Hematopoietic multipotent progenitor cell treated with erythropoietin and hydrocortisone succinate and interleukin-3 and kit ligand, for 6 days (in vitro differentiated cells): ENCODE measurements at places on chromosomes 11 and 22.

GRCh38 chr11:112874980-112875379 lies 86.2 kb upstream of the NCAM1 start:
- DNase-seq: no peak

DNA sequence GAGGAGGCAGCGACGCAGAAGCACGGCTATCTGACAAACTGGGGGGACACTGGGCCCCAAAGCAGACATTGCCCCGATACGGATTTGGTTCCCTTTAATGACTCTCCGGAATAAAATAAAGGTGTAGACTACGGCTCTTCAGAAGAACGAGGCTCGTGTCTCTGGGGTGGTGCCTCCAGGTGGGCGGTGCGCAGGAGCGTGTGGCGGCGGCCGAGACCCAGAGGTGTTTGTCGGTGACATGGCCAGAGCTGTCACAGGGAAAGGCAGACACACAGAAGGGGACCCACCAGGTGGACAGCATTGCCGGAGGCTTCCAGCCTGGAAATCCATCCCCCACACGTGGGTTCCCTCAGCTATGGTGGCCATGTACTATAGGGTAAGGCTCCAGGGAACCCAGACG lies 366.0 kb downstream of the BRD1 start:
- DNase-seq: no peak

DNA sequence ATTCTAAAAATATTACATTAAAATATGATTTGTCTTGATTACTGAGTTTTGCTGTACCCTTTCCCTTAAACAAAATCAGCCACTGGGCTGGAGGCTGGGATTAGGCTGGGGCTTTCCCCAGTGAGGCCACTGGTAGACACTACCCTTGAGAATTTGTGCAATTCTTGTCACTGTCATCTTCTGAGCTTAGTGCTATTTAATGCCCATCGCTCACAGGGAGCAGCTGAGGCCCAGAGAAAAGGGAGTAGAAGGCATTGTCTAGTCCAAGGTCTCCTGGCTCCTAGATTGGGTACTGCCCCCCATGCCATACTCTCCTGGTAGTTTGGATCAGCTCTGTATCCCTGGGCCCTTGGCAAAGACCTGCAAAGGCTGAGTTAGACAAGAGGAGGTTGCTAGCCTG lies 6.7 kb downstream of the CHRM1 start:
- DNase-seq: no peak

DNA sequence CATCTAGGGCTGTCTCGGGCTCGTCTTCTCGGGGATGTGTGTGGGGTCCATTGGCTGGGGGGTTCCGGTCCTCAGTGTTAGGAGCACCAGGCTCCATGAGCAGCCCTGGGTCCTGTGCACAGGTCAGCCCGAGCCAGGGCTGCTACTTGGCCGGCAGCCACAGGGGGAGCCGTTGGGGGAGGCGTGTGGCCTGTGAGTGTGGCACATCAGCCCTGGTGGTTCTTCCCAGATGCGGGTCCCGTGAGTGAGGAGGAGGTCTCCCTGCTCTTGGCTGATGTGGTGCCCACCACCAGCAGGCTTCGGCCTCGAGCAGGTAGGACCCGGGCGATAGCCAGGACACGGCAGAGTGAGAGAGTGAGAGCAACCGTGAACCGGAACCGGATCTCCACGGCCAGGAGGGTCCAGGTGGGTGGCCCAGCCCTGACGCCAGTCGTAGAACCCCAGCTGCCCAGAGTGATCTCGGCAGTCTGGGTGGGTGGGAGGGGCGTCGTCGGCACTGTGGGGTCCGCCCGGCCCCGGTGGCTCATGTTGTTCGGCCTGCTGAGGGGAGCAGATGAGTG lies 18.5 kb downstream of the IRF7 start:
- DNase-seq: peak; percentile 33

DNA sequence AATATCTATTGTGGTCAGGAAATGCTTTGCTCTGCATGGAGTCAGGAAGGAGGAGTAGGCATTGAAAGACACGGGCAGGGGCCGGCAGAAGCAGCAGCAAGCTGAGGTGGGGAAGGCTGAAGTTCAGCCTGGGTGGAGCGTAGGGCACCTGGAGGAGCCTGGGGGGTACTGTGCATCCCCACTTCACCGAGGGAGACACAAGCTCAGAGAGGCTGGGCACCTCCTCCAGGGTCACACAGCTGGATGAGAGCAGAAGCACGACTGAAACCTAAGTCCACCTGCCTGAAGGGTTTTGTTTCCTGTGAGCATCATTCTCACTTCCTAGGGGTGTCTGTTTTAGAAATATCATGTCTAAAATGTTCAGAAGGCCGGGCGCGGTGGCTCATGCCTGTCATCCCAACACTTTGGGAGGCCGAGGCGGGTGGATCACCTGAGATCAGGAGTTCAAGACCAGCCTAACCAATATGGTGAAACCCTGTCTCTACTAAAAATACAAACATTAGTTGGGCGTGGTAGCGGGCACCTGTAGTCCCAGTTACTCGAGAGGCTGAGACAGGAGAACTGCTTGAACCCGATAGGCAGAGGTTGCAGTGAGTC lies 138.3 kb downstream of the MPPED1 start:
- DNase-seq: no peak

GRCh38 chr11:1084561-1085439 lies 10.1 kb downstream of the MUC2 start:
- DNase-seq: no peak

- no peak for DNase-seq
Measured at GRCh38 chr22:48523761-48524160, 1303.9 kb downstream of the BRD1 start.

GRCh38 chr22:17562906-17563870 lies at the start of gene SLC25A18:
TSS of gene SLC25A18 (plus strand) at chr22:17563498. CDS start at chr22:17579945, 16,447 bp downstream.
- no peak for DNase-seq

- DNase-seq: peak; percentile 90
Measured at GRCh38 chr11:72157131-72157530, 21.6 kb downstream of the FOLR3 start.

GRCh38 chr11:72430741-72431570 lies 3.4 kb downstream of the CLPB start:
- peak; percentile 84 for DNase-seq

DNA sequence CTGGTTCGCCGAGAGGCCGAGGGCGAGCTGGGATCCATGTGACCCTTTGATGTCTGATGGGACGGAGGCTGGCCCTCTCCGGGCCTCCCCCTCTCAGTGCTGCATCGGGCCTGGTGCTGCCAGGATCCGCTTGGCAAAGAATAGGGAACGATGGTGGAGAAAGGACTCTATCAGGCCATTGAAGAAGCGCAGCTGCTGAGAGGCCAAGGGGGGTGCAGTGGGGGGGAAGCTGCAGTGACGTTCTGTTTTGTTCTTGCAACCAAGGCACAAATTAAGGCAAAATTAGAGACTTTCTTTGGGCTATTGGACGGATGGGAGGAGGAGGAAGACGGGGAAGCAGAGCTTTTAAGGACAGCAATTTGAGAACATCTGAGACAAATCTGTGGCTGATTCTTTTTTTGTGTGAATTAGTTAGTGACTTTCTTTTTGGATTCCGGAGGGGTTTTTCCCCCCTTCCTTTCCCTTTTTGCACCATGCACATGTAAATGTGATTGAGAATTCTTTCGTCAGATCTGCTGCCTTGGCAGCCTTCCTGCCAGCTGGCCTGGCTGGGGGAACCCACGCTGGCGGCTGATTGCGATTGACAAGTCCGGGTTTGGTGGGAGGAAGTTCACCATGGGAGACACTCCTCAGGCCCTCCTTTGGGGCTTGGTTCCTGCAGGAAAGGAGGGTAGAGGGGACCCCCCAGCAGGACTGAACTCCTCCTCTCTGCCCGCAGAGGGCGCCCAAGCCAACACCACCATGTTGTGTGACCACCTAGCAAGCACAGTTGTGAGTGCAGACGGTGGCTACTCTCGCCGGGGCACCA lies 214.6 kb downstream of the NTM start:
- DNase-seq: peak; percentile 41

GRCh38 chr11:72349616-72350218 lies 84.6 kb downstream of the CLPB start:
- peak; percentile 40 for DNase-seq

DNA sequence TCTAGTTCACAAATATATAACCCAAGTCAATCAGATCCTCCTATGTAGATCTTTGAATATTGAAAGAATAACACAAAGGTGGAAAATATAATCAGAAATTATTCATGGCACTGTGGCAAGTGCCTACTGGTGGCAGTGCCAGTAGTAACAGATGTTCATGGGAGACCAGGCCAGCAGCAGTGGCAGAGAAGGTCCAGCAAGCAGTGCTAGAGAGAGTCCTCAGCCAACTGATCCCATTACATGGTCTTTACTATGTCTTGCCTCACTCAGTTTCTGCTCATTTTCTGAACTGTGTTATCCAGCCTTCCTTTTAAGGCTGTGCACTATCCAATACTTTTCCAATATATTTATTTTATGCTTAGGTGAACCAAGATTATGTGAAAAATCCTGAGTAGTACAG lies 124.9 kb downstream of the MRTFA start:
- no peak for DNase-seq

DNA sequence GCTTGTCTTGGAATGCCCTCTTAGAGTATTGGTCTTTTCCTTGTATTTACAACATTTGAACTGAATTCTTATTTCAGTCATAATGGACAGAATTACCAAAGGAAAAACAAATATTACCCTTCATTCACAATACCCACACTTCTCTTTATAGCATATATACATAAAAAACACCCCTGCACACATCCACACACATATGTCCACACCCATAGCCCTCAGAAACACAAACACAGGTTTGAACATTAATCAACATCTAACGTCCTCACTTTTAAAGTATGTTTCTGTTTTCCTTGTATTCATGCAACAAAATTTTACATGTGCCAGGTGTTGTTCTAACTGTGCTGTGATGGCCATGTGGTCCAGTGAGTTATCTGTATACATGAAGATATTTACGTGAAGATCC lies 11.6 kb upstream of the NXPE2 start:
- no peak for DNase-seq

DNA sequence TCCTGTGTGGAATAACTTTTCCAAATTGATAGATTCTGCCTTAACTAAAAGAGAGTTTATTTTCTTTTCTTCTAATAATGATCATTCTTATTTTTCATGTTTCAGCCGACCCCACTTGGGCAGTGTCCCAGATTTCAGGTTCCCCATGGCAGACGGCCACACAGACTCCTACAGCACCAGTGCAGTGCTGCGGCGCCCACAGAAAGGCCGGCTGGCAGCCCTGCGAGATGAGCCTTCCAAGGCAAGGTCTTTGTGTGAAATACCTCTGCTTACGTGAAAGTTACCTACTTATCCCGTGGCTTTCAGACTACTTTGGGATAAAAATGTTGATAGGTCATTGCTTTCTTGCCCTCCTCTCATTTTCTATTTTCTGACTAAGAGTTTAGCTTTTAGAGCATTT lies 59.3 kb upstream of the CTTN start:
- no peak for DNase-seq

DNA sequence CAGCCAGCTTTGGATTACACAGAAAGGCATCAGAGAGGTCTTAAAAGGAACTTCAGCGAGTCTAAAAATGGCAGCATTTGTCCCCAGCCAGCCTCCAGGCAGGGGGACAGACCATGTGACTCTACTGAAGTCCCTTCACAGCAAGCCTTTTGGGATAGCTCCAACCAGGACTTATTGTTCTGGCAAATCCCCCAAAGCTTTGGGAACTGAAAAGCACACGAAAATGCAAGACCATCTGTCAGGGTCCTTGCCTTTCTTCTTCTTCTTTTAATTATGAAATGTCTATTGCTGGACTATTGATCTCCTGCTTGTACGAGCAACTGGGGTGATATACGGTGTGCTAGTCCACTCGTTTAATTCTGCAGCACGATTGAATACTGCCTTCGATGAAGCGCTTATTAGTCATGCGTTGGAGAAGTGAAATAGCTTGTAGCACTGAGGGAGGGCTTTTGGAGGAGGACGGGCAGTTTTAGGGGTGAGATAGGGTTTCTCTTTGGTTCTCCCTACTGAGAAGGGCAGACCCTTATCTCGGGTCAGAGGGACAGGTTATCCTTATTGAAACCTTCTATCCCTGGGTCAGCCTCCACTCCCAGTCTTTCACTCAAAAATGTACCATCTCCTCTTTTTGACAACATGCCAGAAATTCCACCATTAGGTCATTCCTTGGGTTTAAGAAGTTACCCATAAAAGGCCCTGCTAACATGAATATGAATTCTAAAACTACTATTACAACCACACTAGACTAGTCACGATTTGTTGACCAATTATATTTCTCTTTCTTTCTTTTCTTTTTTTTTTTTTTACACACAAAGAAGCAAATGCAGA lies 416.4 kb downstream of the MIAT start:
- no peak for DNase-seq

DNA sequence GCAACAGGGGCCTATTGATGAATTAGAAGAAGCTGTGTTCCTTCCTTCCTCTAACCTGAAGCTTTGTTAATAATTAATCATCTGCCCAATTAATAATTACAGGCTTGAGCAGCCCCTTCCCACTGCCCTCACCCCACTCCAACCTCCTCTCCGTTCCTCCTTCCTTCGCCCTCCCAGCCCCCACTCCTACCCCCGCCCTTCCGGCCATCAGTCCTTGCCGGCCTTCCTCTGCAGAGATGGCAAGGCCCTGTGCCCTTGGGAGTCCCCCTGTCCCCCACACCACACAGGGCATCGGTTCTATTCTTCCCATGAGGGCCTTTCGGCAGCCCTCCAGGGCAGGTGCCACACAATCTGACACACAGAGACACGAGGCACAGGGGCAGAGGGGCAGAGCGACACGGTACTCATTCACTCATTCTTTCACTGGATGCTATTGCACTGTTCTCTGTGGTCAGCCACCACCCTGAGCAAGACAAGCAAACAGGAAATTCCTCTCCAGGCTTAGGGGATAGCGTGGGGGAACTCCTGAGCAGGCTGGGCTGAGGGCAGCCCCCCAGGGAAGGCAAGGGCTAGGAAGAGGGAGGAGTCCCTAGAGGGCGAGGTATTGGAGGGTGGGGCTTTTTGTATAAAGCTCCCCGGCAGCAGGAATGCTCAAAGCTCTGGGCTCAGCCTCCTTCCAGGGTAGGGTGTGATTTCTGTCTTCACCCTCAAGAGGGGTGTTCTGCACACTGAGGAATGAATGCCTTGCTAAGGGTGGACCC lies 14.7 kb downstream of the MGAT3 start:
- peak; percentile 77 for DNase-seq

- no peak for DNase-seq
Measured at GRCh38 chr11:1258401-1259075, 35.7 kb downstream of the MUC5B start.
